ENCODE measurements at places on chromosomes 3 and 15.
A peak's percentile ranks its signal among the peaks of the same experiment; 100 is the strongest.

GRCh38 chr3:26279091-26279490, 343.5 kb upstream of the LRRC3B start:
- no peak for DNase-seq

- no peak for DNase-seq
Measured at GRCh38 chr3:100779480-100779879, 70.2 kb downstream of the TFG start.

GRCh38 chr3:69409831-69410230, 23.9 kb upstream of the FRMD4B start:
- no peak for DNase-seq

- DNase-seq: peak; percentile 73
Measured at GRCh38 chr15:89802231-89802928, 12.3 kb downstream of the ANPEP start.

GRCh38 chr15:96345560-96346399, 15.3 kb downstream of the NR2F2 start:
- peak; percentile 89 for DNase-seq
